Activated T-helper 1 cell treated with anti-CD3 and anti-CD28 coated beads, Interleukin-2, amount 50 U/mL, for 16 hours (primary cell): ENCODE measurements at places on chromosomes 16 and 17.

DNA sequence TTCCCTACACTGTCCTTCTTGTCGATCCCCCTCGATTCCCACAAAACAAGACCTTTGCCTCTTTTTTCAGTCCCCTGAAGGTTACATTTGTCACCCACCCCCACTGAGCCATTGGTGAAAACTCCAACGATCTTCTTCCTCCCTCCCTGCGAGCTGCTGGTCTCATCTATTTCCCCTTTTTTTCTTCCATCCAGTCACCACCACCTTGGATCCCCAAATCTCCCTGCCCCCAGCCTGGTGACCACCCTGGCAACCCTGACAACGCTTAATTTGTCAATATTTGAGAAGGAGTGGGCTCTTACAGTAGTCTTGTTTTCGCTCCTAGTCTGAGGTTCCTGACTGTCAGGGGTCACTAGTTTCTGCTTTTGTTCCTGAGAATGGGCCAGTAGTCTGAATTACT lies 62.9 kb downstream of the SMPD3 start:
- DNase-seq: no peak

DNA sequence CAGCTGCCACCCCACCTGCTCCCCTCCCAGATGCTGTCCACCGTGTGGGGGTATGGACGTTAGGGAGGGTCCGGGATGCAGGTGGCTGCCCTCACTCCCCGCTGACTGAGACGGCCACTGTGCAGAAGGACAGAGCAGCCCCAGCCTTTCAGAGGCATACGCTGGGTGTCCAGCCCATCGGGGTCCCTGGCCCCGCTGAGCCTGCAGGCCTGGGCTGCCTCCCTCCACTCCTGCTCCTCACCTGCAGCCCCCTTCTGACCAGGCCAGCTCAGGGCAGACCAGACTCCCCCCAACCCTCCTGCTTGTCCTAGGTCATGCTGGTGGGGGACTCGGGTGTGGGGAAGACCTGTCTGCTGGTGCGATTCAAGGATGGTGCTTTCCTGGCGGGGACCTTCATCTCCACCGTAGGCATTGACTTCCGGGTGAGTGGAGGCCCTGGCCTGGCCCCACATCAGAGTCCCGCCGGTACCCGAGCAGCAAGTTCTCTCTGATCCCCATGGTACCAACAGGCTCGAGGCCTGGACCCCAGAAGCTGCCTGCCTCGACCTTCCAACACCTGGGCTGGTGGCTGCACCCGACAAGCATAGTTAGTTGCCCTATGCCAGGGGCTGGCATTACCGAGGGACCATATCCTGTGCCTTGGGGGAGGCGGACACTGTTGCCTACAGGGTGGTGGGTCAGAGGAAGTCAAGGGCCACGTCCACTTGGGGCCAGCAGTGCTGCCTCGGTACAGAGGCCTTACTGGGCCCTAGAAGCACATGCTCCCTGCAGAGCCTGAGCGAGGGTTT lies 1.4 kb downstream of the RAB26 start:
- no peak for DNase-seq

GRCh38 chr17:45311760-45312476 lies 4.9 kb downstream of the MAP3K14 start:
- DNase-seq: peak; percentile 68

GRCh38 chr17:31489295-31490018 lies 98.0 kb downstream of the RAB11FIP4 start:
- DNase-seq: no peak

DNA sequence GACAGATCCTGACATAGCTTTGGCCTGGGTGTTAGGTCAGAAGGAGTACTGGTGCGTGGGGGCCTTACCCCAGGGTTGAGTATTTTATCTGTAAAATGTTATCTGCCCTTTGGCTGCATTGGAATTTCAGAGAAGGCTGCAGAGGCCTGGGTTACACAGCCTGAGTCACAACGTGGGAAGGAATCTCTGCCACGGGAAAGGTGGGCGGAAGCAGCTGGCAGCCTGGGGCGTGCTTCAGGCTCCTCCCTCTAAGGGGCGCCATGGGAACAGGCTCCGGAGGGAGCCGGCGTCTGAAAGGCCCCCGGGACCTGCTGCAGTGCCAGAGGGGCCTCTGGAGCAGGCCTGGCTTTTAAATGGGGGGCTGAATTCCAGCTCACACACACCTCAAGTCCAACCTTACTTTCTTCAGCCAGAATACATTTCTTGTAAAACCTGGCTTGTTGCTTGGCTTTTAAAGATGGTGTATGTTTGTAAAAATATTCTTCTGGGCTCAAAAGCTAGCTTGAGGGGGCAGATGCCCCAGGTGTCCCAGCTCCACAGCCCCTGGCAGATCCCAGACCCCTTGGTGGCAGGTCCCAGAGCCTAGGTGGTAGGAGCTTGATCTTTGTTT lies 142.2 kb downstream of the RAB11FIP4 start:
- DNase-seq: no peak

DNA sequence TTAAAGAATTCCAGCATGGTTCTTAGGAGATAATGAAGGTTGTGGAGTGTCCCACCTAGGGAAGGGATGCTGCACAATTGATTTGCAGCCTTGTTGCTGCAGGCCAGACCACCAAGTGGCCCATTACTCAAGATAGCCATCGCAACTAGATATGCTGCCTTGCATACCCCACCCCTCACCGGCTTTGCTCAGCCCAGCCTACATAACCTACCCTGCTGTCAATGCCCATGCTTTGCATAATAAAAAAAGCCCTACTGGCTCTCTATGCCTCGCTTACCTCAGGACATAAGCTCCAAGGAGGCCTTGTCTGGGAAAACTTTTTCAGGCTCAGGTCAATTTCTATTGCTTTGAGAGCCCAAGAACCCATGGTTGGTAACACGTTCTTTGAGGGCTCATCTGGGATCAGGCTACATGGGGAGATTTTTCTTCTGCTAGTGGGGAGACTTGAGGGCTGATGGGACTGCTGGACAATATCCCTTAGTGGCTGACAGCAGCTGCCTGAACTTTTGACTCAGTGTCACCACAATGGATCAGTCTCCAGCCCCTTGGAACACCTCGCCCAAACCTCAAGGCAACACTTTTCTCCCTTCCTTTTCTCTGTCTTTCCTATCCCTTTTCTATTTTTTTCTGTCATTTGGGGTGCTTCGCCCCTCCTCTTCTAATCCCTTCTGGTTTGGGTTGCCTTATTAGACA lies 38.3 kb downstream of the SCPEP1 start:
- no peak for DNase-seq

- no peak for DNase-seq
Observed at GRCh38 chr17:73616120-73616872, 27.9 kb downstream of the SDK2 start.

- DNase-seq: no peak
Observed at GRCh38 chr17:2396568-2397246, 4.2 kb downstream of the MNT start.
